ENCODE measurements at places on chromosomes 13 and 19.
A peak's percentile ranks its signal among the peaks of the same experiment; 100 is the strongest.

DNA sequence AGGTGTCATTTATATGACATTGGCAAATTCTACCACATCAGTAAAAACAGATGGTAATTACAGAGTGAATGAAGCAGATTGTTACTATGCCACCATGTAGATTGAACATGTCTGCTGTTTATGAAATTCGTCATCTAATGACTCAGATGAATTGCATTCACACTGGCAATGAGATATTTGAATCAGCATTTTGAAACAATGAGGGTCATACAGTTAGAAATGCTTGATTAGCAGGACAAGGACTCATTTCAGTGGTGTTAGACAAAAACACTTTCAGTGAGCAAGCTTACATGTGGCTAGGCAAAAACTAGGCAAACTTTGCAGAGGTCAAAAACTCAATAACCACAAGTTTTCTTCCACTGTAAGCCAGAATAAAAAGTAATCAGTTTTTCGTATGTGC, 1165.0 kb downstream of the SLITRK1 start:
- DNase-seq, result no peak

GRCh38 chr19:33771384-33772101, 25.1 kb upstream of the KCTD15 start:
- peak; percentile 36 for DNase-seq

DNA sequence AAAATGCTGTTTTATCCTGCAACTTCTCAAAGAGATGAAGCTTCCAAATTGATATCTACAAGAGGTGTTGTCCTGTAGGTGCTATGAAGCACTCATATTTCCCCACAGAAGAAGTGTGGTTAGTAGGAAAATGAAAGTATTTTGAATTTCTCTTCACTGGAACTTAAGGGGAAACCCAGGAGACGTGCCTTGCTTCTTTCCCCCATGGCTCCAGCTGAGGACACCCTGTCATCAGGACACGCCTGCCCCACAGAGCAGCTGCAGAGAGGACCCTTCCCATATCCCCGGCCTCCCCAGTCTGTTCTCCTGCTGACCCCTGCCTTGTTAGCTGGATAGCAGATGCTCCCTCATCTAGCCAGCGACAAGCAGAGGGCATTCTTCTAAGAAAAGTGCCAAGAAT, 371.3 kb downstream of the COG6 start:
- DNase-seq, result no peak

- no peak for DNase-seq
Measured at GRCh38 chr13:112137144-112137543, 70.2 kb downstream of the SOX1 start.

DNA sequence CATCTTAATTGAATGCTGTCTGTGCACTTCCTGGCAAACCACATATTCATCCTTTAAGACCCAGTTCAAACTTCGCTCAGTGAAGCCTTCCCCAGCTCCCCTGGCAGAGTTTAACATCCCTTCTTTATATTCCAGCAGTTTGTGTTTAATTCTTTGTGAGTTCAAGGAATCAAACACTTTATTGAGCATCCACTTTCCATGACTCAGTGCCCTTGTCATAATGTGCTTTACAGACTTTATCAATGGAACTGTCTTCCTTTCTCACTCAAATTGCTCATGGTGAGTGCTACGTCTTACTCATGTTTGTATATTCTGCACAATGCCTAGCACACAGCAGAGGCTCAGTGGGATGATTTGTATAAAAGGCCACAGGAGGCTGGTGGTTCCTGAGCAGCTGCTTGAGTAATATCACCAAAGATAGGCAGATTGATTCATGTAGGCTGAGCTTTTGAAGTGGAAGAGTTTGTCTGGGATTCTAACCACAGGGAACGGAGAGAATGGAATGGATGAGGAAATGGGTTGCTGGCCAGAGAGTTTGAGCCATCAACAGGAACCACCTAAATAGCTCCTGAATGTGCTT, 44.2 kb downstream of the SERTM1 start:
- DNase-seq, result no peak

- no peak for DNase-seq
Measured at GRCh38 chr19:48638831-48639381, 1.7 kb upstream of the DBP start.

DNA sequence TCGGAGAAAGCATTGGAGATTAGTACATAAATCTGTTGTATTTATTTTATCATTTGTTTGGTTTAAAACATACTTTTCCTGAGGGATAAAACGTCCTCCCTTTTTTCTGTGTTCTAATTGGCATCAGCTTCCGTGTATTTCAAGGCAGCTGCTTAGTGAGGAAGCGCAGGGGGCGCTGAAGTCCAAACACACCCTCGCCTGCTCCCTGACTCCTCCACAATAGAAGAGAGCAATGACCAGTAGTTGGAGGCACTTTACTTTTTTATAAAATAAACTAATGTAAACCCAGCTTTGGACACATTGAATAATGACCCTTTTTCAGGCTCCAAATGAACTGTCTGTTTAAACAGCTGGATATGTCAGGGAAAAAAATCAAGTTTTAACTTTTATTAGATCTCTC, 79.9 kb downstream of the RNASEH2B start:
- DNase-seq, result no peak

GRCh38 chr19:19657397-19657783, 6.1 kb downstream of the ATP13A1 start:
- DNase-seq, result no peak

- no peak for DNase-seq
Measured at GRCh38 chr19:36246006-36246481, 31.1 kb downstream of the ZNF146 start.

DNA sequence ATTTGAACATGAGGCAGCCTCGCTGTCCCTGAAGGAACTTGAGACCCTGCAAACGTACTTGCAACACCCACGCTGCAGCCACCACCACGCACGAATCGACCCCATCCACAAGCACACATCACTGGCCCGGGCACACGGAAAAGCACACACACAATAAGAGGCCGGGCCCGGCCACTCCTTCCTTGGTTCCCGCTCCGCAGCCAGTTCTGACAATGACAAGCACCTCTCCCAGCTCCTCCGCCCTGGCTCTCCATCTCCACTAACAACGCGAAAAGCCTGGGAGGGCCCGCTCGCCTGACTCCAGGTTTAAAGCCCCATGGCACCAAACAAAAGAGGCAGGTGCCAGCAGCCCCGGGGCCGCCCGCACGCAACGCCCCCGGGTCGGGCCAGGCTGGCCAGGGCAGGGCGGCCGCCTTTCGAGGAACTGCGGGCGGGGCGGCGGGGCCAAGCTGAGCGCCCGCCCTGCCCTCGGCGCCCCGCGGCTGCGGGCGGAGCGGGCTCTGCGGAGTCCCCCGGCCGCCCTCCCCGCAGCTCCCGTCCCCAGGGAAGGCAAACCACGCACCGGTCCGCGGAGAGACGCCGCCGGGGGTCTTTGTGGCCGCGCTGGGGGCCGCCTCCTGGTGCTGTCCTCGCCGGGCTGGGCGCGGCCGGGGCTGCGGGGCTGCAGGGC, 495 bp downstream of the DCLK1 start:
- DNase-seq, result no peak

Measured in right lung (tissue), 10 donors.